ENCODE measurements at places on chromosomes 1 and 21.

DNA sequence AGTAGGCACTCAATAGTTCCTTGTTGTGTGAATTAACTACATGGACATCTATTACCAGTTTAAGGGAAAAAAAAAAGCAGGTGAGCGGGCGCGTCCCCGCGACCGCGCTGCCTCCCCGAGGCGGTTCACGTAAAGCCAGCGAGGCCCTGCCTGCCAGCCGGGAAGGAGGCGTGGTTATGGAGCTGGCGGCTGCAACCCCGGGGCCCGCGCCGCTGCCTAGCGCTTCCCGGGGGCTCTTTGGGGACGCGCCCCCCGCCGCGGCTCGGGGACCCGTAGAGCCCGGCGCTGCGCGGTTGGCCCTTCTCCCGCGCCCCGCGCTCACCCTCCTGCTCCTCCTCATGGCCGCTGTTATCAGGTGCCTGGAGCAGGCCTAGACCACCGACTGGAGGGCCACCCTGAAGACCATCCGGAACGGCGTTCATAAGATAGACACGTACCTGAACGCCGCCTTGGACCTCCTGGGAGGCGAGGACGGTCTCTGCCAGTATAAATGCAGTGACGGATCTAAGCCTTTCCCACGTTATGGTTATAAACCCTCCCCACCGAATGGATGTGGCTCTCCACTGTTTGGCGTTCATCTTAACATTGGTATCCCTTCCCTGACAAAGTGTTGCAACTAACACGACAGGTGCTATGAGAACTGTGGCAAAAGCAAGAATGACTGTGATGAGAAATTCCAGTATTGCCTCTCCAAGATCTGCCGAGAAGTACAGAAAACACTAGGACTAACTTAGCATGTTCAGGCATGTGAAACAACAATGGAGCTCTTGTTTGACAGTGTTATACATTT is 2.6 kb upstream of the CC2D1B start:
- peak overlapping the region; percentile 14 for H3K4me3 ChIP-seq
- no peak overlapping the region for H3K27ac ChIP-seq
- no peaks in the 10 kb centered on the region for H3K27me3 ChIP-seq
- peak; percentile 70 for DNase-seq
- H3K36me3 ChIP-seq = peaks cover 5% of the 10 kb centered on the region
- H3K4me1 ChIP-seq = peaks cover 24% of the 10 kb centered on the region

DNA sequence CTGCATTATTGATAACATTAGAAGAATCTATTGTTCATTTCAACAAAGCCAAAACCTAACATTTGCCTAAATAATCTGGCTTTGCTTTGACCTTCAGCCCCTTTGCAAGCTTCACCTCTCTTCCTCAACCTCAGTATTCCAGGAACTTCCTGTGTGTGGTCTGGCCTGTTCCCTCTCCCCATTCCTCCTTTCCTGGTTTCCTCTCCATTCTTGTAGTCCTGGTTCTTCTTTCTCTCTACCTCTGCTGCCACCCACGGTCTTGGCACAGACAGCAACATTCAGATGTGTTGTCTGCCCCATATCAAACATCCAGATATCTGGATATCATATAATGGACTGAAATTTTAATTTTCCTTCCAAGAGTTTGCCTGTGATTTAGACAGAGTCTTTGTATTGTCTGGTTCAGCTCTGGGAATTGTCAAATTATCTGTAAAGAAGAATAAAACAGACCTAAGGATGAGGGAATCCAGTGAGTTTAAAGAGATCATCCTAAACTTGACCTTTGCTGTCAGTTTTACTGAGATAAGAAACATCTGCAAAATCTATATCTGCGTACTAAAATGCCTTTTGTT is 148.1 kb upstream of the KCTD3 start:
- H3K27me3 ChIP-seq = no peaks in the 10 kb centered on the region
- no peak overlapping the region for H3K27ac ChIP-seq
- H3K4me3 ChIP-seq = no peak overlapping the region
- H3K36me3 ChIP-seq = no peaks in the 10 kb centered on the region
- no peaks in the 10 kb centered on the region for H3K4me1 ChIP-seq

GRCh38 chr1:119874186-119874585 is 22.1 kb downstream of the ADAM30 start:
- no peaks in the 10 kb centered on the region for H3K36me3 ChIP-seq
- no peaks in the 10 kb centered on the region for H3K27me3 ChIP-seq
- no peak for DNase-seq
- no peak overlapping the region for H3K27ac ChIP-seq

- H3K27ac ChIP-seq = no peak overlapping the region
- no peaks in the 10 kb centered on the region for H3K27me3 ChIP-seq
- H3K4me1 ChIP-seq = peaks cover 16% of the 10 kb centered on the region
- no peak for DNase-seq
These were observed 3.6 kb downstream of the ALG14 start for GRCh38 chr1:95068956-95069709.

GRCh38 chr1:181040284-181040865 is 6.6 kb downstream of the MR1 start:
- peaks cover 45% of the 10 kb centered on the region for H3K4me1 ChIP-seq
- no peak overlapping the region for H3K27ac ChIP-seq
- no peaks in the 10 kb centered on the region for H3K27me3 ChIP-seq

DNA sequence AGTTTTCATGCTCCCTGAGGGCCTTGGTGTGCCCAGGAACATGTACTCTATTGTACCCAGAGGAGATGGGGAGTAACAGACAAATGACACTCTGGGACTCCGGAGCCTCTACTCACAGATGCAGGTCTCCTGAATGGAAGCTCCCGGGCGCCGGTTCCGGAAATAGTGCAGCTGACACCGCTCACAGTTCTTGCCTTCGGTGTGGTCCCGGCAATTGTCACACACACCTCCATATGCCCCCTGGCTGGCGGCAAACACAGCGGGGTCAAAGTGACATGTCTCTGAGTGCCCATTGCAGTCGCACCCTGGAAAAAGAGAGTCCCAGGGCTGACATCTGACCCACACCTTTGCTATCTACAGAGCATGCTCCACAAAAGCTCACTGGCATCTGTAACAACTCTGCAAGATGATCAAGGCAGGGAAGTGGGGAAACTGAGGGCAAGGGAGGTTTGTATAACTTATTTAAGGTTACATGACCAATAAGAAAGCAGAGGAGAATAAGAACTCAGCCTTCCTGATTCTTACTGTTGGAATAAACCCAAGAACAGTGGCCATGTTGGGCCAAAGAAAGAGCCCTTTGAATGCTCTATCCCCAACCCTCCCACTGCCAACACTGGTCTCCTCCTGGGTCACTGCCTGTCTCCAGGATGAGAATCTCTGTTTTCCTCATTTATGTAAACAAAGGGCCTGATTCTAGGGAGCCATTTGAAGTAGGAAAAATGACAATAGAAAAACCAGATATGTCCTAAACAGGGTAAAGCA is 22.4 kb downstream of the LAMB3 start:
- DNase-seq = no peak
- no peaks in the 10 kb centered on the region for H3K36me3 ChIP-seq
- peaks cover 7% of the 10 kb centered on the region for H3K4me1 ChIP-seq
- H3K27me3 ChIP-seq = no peaks in the 10 kb centered on the region
- H3K27ac ChIP-seq = no peak overlapping the region
- H3K4me3 ChIP-seq = no peak overlapping the region

- H3K27me3 ChIP-seq = peaks cover 49% of the 10 kb centered on the region
- no peak for DNase-seq
- H3K4me1 ChIP-seq = peaks cover 3% of the 10 kb centered on the region
- H3K36me3 ChIP-seq = no peaks in the 10 kb centered on the region
- no peak overlapping the region for H3K27ac ChIP-seq
- no peak overlapping the region for H3K4me3 ChIP-seq
These were observed 12.1 kb downstream of the FOXD2 start for GRCh38 chr1:47449822-47450552.

DNA sequence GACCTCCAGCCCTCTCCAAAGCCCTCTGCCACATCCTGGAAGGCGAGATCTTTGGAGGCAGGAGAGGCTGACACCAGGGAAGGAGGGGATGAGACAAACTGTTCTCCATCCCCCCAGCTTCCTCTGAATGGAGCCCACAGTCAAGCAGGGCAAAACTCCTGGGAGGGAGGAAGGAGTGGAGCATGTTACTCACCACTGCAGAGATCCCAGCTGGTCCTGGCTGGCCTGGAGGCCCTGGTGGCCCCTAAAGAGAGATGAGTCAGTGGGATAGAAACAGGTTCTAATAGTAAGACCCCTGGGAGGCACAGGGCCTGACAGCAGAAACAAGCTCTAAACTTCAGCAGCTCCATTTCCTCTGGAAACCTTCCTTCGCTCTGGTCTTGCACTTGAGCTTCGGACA is 14.0 kb upstream of the PEF1 start:
- H3K27me3 ChIP-seq = no peaks in the 10 kb centered on the region
- no peaks in the 10 kb centered on the region for H3K36me3 ChIP-seq
- H3K4me1 ChIP-seq = no peaks in the 10 kb centered on the region

DNA sequence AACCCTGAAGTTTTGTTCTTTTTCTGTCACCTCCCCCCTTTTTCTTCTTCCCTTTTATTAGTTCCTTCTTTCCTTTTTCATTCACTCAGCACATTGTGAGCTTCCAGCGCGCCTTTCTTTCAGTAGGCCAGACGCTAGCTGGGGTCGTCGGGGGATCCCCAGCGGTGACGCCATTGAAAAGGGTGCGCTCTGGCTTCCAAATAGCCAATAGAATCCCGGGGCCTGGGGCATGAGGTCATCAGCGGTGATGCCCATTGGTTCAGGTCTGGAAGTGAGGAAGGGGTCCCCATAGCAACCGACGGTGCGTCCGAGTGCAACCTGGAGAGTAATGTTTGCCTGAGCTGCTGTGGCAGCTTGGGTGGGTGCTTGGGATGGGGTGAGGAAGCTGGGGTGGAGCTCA is 6.9 kb upstream of the EFNA3 start:
- H3K4me1 ChIP-seq = peaks cover 20% of the 10 kb centered on the region
- no peaks in the 10 kb centered on the region for H3K36me3 ChIP-seq
- peak overlapping the region; percentile 43 for H3K27ac ChIP-seq
- H3K27me3 ChIP-seq = no peaks in the 10 kb centered on the region
- DNase-seq = no peak

GRCh38 chr1:31627930-31628559 is 10.6 kb downstream of the HCRTR1 start:
- no peaks in the 10 kb centered on the region for H3K27me3 ChIP-seq
- H3K36me3 ChIP-seq = peaks cover 40% of the 10 kb centered on the region
- H3K4me1 ChIP-seq = no peaks in the 10 kb centered on the region
- H3K27ac ChIP-seq = no peak overlapping the region
- DNase-seq = no peak

DNA sequence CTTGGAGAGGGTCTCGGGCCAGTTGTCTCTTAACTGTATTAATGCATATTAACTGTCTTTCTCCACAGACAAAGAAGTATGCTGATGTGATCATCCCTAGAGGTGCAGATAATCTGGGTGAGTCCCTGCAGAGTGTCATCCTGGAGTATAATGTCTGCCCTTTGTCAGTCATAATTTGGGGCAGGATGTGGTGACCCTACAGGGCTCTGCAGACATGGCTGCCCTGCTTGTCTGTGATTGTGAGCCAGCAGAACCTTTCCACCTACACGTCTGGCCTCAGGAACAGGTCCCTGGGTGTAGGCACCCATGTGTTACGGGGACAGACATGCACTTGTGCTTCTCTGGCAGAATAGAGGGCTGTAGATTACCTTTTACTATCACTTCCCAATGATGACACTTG is 78.4 kb downstream of the UCK2 start:
- no peaks in the 10 kb centered on the region for H3K27me3 ChIP-seq
- H3K4me3 ChIP-seq = no peak overlapping the region
- H3K27ac ChIP-seq = no peak overlapping the region
- no peak for DNase-seq
- no peaks in the 10 kb centered on the region for H3K36me3 ChIP-seq

GRCh38 chr1:47523835-47524215 is 86.0 kb downstream of the FOXD2 start:
- no peak overlapping the region for H3K4me3 ChIP-seq
- H3K27ac ChIP-seq = no peak overlapping the region
- no peaks in the 10 kb centered on the region for H3K27me3 ChIP-seq
- H3K36me3 ChIP-seq = no peaks in the 10 kb centered on the region

DNA sequence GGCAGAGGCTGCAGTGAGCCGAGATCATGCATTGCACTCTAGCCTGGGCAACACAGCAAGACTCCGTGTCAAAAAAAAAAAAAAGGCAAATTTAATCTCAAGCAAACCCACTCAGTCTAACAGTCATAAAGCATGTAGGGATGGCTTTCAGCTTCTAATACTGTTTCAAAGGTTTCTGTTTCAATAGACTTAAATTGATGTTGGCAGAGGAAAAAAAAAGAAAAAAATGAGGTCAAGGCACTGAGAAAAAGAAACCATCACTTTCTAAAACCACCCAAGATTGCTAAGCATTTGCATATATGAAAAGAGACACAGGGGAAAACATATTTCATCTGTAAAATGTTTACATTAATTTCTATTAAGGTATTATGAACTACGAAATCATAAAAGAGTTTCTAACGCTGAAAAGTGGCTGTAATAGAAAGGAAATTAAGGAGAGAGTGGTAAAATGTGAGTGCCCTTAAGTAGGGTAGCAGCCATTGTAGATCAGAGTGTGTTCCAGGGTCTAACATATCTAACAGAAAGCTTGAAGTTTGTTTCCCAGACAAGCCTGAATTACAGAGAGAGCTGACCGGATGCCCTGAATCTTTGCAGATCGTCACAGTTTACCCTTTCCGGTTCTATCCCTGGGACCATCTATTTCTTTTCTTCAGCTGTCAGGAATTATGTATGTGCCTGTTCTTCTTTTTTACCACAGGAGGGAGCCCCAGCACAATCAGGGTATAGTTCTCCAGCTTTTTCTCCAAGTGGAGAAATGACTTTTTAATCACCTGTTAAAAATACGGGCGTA is 70.0 kb downstream of the PLD5 start:
- H3K36me3 ChIP-seq = no peaks in the 10 kb centered on the region
- H3K27ac ChIP-seq = no peak overlapping the region
- H3K4me3 ChIP-seq = no peak overlapping the region
- H3K27me3 ChIP-seq = no peaks in the 10 kb centered on the region
- H3K4me1 ChIP-seq = no peaks in the 10 kb centered on the region

- DNase-seq = no peak
- peaks cover 4% of the 10 kb centered on the region for H3K27me3 ChIP-seq
- peaks cover 10% of the 10 kb centered on the region for H3K4me1 ChIP-seq
- no peaks in the 10 kb centered on the region for H3K36me3 ChIP-seq
- H3K27ac ChIP-seq = no peak overlapping the region
These were observed 3.7 kb upstream of the TRIM62 start for GRCh38 chr1:33185541-33185940.

DNA sequence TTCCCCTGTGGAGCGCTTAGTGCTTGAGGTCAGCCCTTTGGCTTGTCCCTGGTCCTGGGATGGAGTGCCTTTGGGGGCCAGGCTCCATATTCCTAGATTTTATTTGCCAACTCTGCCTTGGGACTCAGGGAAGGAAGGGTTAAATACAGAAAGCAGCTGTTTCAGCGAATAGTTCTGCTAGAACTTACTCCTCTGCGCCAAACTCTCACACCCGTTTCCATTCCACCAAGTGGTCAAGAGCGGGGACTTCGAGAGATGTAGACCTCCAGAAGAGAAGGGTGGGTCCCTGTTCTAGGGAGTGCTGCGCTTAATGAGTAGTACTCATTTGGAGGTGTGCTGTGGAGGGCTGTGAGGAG is 704 bp upstream of the TOMM40L start:
- no peak overlapping the region for H3K4me3 ChIP-seq
- H3K27me3 ChIP-seq = no peaks in the 10 kb centered on the region
- DNase-seq = no peak
- peaks cover 15% of the 10 kb centered on the region for H3K36me3 ChIP-seq

GRCh38 chr21:18759267-18759666 is 355.7 kb upstream of the TMPRSS15 start:
- H3K4me3 ChIP-seq = no peak overlapping the region
- no peaks in the 10 kb centered on the region for H3K4me1 ChIP-seq
- H3K27ac ChIP-seq = no peak overlapping the region
- no peaks in the 10 kb centered on the region for H3K36me3 ChIP-seq
- H3K27me3 ChIP-seq = no peaks in the 10 kb centered on the region

Data from CD8-positive, alpha-beta memory T cell (primary cell).